ENCODE measurements at places on chromosomes 12 and 14.

DNA sequence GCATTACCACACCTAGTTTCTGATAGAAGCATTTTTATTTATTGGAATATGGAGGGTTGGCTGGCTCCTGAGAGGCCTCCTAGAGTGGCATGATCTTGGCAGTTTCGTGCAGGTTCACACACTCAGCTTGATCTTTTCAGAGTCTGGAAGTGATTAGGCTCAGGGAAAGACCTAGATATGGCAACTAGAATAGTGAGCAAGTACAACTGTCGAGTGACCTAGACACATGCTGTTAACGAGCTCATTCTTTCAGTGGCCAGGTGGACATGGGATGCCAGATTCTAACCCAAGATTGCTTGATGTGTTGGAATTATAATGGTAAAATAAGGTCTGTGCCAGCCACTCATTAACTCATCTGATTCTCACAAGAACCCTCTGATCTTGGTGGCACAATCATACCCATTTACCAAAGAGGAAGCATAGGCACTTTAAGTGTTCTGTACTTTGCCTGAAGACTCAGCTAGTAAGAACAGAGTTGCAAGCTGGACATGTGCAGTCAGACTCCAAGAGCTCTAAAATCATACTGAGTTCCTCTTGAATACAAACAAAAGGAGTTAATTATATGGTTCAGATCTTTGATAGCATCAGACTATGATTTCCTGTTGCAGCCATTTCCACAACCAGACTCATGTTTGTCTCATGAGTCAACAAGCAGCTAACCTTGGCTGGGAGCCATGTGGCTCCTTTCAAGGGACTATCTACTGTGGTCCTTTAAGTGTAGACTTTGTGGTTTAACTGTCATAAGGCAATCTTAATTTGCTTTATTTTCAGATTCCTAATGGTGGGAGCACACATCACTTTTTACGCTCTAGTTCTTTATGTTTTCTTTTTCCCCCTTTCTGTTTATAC lies 144.2 kb downstream of the PLEKHA5 start:
- peak; percentile 84 for DNase-seq

GRCh38 chr12:93912086-93912733 lies 235.0 kb downstream of the CRADD start:
- no peak for DNase-seq

- peak; percentile 75 for DNase-seq
Observed at GRCh38 chr12:2691345-2692071, 103.3 kb upstream of the FKBP4 start.

DNA sequence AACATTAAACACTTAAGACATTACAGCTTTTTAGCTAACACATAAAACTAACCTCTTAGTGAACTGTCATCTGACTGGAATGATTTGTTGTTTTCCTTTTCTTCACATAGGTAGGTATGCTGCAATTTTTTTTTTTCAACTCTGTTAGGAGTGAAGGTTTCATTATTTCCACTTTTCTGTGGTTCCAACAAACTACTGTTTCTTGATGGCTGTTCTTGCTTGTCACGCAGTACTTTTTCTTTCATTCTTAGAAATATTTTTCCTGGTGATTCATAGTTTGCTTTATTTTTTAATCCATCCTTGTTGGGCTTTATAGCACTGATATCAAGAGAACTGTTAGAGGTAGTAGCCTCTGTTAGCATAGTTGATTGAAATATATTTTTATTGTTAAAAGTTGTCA lies 6.3 kb downstream of the MIS18BP1 start:
- no peak for DNase-seq

GRCh38 chr12:674272-674781 lies 11.1 kb upstream of the NINJ2 start:
- no peak for DNase-seq

DNA sequence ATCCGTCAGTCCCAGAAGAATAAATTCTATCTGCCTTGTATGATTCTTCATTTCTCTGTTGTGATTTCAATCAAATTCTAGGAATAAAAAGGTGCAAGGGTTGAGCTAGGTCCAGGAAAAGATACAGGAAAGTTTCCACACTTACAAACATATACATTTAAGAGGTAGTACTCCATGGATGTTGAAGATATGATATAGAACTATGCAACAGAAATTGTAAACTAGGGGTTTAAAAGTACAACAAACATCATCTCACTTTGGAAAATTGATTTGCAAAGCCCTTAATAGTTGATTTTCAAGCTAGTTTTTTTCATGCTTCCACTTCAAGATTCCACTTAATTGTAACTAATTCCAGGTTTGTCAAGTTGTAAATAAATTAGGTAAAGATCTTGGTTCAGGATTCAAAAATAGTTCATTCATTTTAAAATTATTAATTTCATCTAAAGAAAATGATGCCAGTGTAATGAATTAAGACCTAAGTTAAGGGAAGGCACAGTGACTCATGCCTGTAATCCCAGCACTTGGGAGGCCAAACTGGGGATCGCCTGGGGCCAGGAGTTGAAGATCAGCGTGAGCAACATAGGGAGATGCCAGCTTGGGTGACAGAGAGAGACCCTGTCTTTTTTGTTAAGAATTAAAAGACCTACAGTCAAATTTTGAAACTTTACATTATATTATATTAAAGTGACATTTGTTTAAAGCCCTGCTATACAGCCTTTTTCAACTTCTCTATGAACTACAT lies at the start of gene OR6C70:
OR6C70 (minus strand) TSS at position 51 of the 742 bp plus-strand sequence; CDS start at position 51, 0 bp downstream.
- no peak for DNase-seq

DNA sequence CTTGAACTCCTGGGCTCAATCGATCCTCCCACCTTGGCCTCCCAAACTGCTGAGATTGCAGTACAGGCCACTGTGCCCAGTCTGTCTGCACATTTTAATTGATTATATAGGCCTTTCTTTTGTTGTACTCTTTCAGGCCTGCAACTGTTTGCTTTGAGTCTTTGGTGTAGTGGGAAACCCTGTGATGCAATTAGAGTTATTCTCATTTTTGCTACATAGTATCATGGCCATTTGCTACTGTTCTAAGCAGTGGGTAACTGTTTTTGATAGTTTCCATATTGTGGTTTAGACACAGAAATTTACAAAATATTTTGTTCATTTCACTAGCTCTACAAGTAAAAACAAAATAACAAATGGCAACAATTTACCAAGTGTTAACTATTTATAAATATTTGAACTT lies 6.3 kb upstream of the TUBA1B start:
- DNase-seq = no peak

DNA sequence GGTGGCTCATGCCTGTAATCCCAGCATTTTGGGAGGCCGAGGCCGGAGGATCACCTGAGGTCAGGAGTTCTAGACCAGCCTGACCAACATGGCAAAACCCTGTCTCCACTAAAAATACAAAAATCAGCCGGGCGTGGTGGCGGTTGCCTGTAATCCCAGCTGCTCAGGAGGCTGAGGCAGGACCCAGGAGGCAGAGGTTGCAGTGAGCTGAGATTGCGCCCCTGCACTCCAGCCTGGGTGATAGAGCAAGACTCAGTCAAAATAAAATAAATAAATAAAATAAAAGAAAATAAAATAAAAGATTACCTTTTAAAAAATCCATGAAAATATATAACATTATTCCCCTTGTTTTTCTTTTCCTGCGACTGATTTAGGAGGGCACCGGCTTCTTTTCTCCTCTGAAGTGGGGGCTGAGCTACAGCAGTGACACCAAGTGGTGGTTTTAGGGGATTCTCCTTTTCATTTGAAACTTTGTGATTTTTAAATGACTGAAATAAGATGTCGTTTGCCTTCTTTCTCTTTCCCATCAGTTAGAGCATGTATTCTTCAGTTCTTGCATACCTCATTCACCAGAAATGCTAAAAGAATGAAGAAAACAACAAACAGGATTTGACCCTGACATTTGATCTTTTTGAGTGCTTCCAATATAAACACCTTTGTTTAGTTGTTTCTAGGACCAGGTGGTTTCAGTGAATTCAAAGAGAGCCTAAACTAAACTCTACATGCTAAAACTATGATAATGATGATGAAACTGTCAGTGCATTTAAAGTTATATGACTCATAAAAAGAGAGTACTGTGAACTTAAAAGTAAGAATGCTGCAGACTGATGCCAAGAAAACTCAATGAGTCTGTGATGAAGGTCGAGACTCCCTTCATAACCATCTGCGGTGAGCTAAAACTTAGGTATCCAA lies 22.6 kb upstream of the PKP2 start:
- peak; percentile 44 for DNase-seq

GRCh38 chr12:18430425-18431048 lies 169.2 kb downstream of the PIK3C2G start:
- DNase-seq = peak; percentile 35

- peak; percentile 10 for DNase-seq
Observed at GRCh38 chr12:69254046-69254445, 14.7 kb downstream of the CPSF6 start.

DNA sequence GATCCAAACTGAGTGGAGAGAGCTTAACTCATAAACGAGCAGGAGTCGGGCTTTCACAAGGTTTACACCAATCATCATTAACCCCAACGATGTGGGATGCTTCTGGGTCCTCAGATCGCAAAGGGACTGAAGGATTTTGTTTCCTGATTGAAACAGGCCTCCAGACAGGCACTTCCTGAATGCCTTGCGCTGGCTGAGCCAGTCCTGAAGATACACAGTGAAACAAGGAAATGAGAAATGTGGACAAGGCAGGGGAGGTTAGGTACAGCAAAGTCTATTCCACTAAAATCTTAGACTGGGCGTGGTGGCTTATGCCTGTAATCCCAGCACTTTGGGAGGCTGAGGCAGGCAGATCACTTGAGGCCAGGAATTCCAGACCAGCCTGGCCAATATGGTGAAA lies 30.7 kb downstream of the RBM19 start:
- DNase-seq = no peak

GRCh38 chr14:78319887-78320635 lies 149.9 kb downstream of the NRXN3 start:
- DNase-seq = no peak

GRCh38 chr14:21455592-21455911 lies 371 bp downstream of the CHD8 start:
- no peak for DNase-seq

GRCh38 chr14:74511966-74512830 lies 18.6 kb downstream of the ISCA2 start:
- DNase-seq = no peak

DNA sequence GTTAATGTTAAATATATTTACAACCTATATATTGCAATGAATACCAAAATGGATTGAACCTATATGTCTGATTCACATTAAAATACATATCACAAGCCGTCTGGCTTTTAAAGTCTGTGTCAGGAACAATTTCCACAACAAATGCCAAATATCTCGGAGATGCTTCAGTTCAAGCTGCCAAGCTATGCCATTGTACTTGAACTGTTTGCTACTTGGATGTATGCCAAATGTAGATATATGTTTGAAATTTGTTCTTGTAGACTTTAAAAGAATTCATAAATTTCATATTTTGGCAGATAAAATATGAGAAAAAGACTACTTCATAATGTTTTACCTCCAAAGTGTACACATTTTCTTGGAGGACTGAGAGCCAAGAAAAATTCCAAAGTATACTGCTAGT lies 37.0 kb downstream of the WASHC3 start:
- no peak for DNase-seq

- DNase-seq = no peak
Observed at GRCh38 chr12:49165114-49165513, 23.8 kb downstream of the TUBA1A start.

DNA sequence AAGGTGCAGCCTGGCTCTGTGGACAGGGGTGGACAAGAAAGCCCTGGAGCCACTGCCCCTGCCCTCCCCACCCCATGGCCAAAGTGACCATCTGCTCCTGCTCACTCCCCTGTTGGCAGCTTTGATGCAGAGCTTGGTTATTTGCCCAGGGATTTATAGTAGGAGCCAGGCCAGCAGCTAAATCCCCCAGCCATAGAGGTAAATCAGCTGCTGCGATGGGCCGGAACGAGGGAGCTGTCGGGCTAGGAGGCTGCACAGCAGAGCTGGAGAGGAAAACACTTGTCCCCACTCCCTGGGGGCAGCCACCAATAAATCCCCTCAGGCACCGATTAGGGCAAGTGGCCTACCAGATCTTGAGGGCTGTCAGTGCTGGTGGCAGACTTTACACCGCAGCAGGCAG lies 26.0 kb downstream of the SMUG1 start:
- no peak for DNase-seq

DNA sequence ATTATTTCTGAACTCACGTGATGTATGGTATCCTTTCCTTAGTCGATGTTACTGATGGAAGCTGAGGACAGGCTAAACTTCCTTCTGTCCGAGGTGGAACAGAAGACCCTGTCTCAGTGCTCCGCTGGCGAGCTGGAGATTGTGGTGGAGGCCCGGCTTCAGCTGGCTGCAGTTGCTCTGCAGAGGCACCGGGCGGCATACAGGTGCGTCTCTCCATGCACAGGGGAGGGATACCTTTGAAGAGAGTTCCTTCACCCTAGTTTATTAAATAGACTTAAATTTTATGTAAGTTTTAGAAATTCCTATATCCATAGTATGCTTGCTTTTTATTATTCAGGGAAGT lies 186.7 kb upstream of the NEDD1 start:
- DNase-seq = peak; percentile 47

DNA sequence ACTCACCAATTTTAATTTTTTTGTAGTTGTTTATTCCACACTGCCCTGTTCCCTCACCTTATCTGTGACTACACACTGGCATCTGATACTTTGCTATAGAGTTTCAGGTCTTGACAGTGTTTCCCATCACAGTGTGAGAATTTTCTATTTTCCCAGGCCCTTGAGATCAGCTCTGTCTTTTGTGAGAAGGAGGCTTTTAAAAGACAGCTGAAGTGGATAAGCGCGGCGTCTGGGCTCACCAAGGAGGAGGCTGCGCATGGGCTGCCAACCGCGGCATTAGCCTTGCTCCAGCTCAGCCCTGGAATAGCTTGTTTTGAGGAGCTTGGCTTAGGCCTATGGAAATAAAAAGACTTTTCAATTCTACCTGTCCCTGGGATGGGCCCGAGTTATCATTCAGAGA lies 181.3 kb downstream of the RMST start:
- DNase-seq = no peak

Data from urothelium cell line (cell line).